Progenitor cell of endocrine pancreas (in vitro differentiated cells): ENCODE measurements at places on chromosomes 7 and 10. TPM values are rescaled to one million over a fixed set of nuclear protein-coding genes. Genes with fewer than 3 reads are reported as not detected.

SFRP4 gene
- total RNA-seq, result not detected in 2 replicates

ANKRD2 gene
- not detected in 2 replicates for total RNA-seq

C7orf33 gene
- not detected in 2 replicates for total RNA-seq

SRRM3 gene
- total RNA-seq, result 2.5 and 3.3 TPM in 2 replicates

CYP2C19 gene
- total RNA-seq, result 0.42 TPM in 1 of 2 replicates, not detected in the other

IL2RA gene
- total RNA-seq, result not detected in 2 replicates

CLRN3 gene
- total RNA-seq, result 2.7 and 3.2 TPM in 2 replicates
